GM12878 (cell line): ENCODE measurements at places on chromosomes 1 and 21.

- DNase-seq = no peak
Observed at GRCh38 chr1:42691157-42691498, 8.9 kb downstream of the YBX1 start.

- no peak for DNase-seq
Observed at GRCh38 chr1:15836772-15837669, 10.5 kb upstream of the SPEN start.

DNA sequence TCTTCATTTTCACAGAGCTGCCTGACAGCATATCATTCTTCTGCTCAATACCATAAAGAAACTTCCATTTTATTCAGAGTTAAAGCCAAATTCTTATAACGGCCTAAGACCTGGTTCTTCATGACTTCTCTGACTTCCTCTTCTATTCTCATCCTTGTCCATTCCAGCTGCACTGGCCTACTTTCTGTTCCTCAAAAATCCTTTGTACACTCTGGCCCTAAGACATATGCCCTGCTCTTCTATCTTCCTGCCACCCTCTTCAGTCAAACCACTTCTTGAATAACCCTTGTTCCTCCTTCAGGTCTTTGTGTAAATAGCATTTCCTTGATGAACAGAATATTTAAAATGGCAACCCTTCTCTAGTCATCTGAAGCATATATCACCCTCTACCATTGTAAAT is 1338.7 kb upstream of the ADGRL2 start:
- DNase-seq = no peak

- no peak for DNase-seq
Observed at GRCh38 chr1:117812869-117813511, 116.4 kb downstream of the GDAP2 start.

DNA sequence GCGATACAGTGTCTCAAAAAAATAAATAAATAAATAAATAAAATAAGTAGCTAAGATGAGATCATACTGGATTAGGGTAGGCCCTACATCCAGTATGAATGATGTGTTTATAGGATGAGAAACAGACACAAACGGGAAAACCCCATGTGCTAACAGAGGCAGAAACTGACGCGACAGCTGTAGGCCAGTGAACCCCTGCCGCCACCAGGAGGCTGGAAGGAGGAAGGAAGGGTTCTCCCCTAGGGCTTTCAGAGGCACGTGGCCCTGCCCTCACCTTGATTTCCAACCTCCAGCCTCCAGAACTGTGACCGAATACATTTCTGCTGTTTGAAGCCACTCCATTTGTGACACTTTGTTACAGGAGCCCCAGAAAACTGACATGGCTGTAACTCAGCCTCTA is 38.5 kb downstream of the CHD5 start:
- DNase-seq = no peak

GRCh38 chr21:26138615-26139257 is 31.8 kb downstream of the APP start:
- DNase-seq = no peak

DNA sequence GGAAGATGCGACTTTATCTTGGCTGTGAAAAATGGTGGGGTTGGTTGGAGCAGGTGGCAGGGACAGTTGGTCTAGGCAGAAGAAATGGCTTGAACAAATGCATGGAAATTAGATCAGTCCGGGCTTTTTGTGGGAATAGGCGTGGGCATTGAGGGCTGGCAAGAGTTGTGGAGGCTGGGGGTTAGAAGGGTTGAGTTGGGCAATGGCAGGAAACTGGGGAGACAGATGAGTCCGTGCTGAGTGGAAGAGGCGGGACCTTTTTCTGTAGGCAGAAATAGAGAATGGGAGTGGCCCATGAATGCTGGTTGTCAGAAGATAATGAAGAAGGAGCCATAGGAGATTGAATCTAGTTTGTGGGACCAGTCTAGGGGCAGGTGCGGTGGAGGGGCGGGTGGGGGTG is 6.9 kb downstream of the PDPN start:
- no peak for DNase-seq

- DNase-seq = no peak
Observed at GRCh38 chr1:32886004-32886827, at the start of gene HPCA. Gene HPCA (plus strand): TSS chr1:32886491. CDS start chr1:32888899, 2,408 bp downstream.

DNA sequence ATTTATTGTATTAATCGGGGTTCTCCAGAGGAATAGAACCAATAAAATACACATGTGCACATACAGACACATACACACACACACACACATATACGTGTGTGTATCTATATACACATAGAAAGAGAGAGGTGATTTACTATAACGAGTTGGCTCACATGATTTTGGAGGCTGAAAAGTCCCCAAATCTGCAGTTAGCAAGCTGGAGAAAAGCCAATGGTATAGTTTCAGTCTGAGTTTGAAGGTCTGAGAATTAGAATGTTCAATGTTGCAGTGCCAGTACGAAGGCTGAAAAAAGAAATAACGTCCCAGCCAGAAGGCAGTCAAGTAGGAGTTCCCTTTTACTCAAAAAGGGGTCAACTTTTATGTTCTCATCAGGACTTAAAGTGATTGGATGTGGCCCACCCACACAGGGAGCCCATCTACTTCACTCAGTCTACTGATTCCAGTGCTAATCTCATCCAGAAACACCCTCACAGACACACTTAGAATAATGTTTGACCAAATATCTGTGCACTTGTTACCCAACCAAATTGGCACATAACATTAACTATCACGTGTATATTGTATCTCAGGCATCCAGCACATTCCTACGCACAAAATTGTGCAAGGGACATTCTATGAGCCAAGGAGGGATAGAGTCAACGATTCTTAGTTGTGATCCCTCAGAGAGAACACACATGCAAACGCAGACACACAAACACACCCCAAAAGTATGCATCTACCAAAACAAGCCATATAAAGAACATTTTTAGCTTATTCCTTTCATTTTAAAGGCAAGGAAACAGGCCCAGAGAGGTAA is 195.5 kb upstream of the DUSP10 start:
- peak; percentile 77 for DNase-seq

- DNase-seq = no peak
Observed at GRCh38 chr1:171484760-171485374, 463 bp upstream of the PRRC2C start.

DNA sequence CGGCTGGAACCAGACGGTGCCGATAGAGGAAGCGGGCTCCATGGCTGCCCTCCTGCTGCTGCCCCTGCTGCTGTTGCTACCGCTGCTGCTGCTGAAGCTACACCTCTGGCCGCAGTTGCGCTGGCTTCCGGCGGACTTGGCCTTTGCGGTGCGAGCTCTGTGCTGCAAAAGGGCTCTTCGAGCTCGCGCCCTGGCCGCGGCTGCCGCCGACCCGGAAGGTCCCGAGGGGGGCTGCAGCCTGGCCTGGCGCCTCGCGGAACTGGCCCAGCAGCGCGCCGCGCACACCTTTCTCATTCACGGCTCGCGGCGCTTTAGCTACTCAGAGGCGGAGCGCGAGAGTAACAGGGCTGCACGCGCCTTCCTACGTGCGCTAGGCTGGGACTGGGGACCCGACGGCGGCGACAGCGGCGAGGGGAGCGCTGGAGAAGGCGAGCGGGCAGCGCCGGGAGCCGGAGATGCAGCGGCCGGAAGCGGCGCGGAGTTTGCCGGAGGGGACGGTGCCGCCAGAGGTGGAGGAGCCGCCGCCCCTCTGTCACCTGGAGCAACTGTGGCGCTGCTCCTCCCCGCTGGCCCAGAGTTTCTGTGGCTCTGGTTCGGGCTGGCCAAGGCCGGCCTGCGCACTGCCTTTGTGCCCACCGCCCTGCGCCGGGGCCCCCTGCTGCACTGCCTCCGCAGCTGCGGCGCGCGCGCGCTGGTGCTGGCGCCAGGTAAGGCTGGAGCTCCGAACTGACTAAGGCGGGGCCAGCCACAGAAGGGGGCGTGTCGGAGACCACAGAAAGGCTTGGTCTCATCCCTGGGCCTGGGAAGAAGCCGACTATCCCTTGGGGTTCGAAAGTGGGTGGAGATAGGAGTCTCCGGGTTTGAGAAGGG is 486 bp downstream of the SLC27A3 start:
- DNase-seq = no peak

DNA sequence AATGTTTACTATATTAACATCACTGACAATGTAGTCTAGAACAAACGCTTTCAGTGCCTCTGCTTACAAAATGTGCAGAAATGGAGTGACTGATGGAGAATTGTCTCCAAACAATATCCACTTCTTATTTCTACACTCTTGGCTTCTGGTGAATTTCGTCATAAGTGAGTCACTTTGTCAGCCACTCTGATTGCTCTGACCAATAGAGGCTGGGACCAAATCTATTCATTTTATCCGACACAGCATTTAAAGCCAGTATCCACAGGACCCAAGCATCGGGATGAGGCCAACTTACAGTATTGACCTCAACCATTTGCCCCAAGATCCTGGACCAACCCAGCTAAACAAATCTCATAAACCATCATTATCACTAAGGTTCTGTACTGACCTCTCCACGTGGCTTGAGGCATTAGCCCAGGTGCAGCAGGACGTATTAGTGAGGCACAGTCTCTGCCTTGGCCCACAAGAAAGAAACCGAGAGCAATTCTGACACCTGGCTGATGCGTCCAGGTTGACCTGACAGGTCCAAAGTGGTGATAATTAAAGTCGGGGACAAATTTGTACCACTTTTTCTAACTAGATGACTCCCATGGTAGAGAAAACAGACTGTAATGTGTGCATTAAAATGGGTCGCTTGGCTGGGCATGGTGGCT is 53.3 kb upstream of the ERO1B start:
- DNase-seq = no peak

GRCh38 chr1:67307251-67308060 is at the start of gene IL12RB2:
Gene IL12RB2 (plus strand): TSS chr1:67307873. CDS start chr1:67320369, 12,496 bp downstream.
- no peak for DNase-seq

DNA sequence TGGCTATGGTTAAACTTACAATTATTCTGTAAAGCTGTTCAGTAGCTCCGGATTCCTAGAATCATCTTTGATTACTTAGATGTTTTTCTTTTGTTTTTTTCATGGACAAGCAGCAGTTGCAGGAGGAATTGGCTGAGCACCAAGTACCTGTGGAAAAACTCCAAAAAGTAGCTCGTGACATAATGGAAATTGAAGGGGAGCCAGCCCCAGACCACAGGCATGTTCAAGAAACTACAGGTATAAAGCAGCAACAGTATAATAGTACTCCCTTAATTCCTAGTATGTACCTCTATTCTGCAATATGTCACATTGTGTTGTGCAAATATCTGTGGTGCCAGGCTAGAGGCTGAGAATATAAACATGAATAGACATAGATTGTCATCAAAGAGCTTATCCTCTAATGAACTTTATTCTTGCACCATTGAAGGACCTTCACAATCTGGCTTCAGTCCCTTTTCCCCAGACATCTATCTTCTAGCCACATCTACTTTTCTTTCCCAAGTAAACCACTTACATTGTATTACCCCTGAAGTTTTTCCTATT is 132.3 kb upstream of the BMP8A start:
- no peak for DNase-seq
